ENCODE measurements at places on chromosomes 4 and X.

DNA sequence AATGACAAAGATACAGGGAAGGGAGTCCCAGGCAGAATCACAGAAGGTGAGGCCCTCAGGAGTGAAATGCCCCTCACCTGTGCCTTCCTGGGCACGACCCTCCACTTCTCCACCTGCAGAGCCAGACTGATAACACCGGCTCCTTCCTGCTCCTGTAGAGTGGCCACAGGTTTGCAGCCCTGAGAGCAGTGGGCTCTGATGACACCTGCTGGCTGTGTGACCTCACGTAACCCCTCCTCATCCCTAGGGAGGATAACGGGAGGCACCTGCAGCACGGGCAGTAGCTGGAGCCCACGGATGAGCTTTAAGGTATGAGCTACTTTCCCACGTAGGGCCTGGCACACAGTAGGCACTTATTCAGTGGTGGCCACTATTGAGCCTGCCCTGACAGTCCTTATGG, 25.5 kb upstream of the MAN2B2 start:
- DNase-seq: no peak

DNA sequence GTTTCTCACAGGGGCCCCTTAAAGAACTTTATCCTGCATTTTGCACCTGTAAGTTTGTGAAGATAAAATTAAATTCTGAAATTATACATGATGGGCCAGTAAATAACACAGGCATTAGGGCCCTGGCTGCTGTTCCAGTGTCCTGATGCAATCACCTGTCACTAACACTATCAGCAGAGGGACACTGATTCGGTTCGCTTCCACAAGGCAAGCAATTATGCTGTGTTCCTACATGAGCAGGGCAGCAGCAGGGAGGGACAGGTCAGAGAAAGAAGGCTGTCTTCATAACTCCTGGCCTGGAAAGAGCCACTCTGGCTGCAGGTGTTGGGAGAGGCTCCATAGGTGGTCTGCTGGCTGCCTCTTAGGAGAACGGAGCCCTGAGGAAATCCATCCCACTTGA, 487.3 kb downstream of the MID1IP1 start:
- no peak for DNase-seq

GRCh38 chrX:122094611-122095010, 1047.2 kb downstream of the GLUD2 start:
- no peak for DNase-seq

- DNase-seq: no peak
These were observed 12.4 kb upstream of the PACRGL start for GRCh38 chr4:20687864-20688263.

- peak; percentile 76 for DNase-seq
These were observed at the start of gene LDOC1 for GRCh38 chrX:141176586-141177451. TSS of gene LDOC1 (minus strand) at chrX:141177129. CDS start at chrX:141177021, 108 bp downstream.

DNA sequence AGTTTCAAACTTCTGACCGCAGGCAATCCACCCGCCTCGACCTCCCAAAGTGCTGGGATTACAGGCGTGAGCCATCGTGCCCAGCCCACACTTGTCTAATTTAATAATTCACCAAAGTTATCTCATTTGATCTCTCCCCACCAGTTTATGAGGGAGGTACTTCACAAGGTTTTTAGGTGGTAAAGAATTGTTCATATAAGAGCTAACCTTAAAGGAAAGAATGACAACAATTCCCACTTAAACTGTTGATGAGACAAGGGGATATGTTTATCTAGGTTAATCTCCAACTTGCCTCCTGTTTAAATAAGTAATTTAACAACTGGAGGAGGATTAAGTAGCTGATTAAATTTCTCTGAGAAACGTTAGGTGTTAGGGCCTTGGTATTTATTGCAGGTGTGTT, 117.6 kb upstream of the CBLL2 start:
- DNase-seq: no peak

DNA sequence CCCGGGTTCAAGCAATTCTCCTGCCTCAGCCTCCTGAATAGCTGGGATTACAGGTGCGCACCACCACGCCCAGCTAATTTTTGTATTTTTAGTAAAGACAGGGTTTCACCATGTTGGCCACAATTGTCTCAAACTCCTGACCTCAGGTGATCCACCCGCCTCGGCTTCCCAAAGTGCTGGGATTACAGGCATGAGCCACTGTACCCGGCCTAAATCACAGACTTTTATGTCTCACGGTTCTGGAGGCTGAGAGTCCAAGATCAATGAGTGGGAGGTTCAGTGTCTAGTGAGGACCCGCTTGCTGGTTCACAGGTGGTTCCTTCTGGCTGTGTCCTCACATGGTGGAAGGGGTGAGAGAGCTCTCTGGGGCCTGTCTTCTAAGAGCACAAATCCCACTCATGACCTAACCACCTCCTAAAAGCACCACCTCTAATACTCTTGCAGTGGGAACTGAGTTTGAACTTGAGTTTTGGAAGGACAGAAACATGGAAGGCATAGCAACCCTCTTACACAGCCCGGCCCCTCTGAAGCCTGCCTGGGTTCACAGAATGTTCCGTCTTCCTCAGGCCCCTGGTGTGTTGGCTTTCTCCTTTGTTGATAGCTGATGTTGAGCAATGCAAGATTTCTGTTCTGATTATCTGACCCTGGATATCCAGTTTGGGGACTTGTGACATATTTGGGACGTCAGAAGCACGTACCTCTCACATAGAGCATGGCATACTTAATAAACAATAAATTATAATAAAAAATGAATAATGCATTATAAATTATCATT, 1.9 kb upstream of the AKAP17A start:
- no peak for DNase-seq

DNA sequence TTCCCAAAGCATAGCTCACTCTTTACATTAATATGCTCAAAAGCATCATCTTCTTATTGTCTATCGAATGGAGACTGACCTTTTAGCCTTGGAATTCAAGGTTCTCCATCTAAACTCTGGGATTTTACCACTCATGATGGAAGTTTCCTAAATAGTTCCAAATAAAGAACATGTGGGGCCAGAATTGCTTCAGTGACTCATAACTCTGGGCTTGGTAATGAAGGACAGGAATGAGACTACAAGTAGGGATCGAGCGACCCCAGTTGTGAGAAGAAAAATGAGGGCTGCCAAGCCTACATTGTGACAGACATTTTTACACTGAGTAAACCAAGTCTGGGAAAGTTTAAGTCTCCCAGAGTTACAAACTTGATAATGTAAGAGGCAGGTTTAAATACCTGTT, 269.9 kb downstream of the CBLL2 start:
- no peak for DNase-seq
